ENCODE measurements at places on chromosomes 3 and 15.

DNA sequence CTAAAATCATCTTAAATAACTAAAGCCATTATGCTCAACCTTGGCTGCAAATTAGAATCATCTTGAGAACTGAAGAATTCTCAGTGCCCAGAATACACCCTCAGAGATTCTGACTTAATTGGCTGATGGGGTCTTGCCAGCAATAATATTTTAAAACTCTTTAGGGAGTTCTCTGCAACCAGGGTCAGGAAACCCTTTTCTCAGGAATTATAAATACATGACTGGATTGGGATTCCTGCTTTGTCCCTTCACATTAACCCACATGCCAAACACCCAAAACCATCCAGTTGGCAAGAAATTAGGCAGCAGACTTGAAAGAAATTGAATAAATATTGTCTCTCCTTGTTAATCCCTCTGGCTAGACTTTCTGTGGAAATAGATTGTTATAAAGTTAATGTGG is 482.3 kb upstream of the NECTIN3 start:
- no peak for DNase-seq

- no peak for DNase-seq
These were observed 20.1 kb downstream of the USP3 start for GRCh38 chr15:63524316-63525015.

GRCh38 chr15:83930392-83931212 is 276.7 kb downstream of the ADAMTSL3 start:
- DNase-seq: no peak

DNA sequence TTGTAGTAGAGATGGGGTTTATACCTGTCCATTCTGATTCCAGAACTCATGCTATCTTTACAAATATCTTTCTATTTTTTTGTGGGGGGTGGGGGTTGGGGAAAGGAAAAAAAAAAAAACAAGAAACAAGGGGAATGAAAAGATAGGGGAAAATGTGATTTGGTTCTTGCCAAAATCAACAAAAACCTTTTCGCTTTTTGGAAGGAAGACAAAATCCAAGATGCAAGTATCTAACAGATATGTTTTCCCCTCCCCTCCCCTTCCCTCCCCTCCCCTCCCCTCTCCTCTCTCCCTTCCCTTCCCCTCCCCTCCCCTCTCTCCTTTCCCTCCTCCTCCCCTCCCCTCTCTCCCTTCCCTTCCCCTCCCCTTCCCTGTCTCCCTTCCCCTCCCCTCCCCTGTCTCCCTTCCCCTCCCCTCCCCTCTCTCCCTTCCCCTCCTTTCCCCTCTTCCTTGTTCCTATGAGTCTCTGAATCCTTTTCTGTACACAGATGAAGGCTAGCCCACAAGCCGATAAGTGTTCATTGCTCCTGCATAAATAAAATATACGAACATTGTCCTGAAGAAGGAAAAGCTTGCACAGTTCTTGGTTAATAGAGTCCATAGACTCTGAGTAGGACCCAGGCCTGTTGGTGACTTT is 551.9 kb downstream of the EDEM1 start:
- DNase-seq: no peak

DNA sequence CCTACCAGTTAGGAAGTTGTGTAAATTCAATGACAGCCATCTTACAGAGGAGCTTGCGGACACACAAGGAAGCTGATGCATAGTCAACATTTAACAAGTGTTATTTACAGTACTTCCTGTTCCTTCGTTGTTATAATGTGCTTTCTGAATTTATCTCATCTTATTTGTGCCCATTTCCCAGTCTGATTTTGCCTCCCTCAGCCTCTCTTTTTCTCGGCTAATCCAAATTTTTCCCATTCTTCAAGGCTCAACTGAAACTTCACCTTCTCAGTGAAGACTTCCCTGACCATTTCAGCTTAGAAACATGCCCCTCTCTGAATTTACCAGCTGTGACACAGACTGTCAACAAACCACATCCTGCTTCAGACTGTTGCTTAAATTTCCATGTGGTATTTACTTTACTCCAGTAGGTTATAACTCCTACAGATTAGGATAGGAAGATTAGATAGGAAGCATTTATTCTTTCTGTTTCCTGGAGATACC is 55.7 kb upstream of the CP start:
- DNase-seq: no peak

DNA sequence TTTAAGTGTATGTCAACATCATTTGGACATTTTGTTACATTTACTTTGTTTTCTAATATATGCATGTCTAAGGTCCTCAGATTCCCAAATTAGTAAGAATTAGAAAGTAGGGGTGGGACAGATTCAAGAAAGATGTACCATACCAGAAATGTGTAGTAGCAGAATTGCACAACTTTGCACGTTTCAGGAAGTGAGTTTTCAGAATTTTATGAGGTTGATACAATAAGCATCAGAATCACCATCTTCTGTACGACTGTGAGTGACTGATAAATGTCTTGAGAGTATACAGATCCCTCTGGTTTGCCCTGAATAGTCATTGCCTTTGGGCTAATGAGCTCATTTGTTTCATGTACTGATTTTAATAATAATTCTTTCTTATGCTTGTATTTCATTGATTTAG is 9.3 kb downstream of the ARIH2 start:
- DNase-seq: no peak

- DNase-seq: no peak
These were observed 44.5 kb upstream of the SEC22A start for GRCh38 chr3:123157209-123157597.

GRCh38 chr15:71654042-71654719 is 156.2 kb upstream of the NR2E3 start:
- DNase-seq: no peak

DNA sequence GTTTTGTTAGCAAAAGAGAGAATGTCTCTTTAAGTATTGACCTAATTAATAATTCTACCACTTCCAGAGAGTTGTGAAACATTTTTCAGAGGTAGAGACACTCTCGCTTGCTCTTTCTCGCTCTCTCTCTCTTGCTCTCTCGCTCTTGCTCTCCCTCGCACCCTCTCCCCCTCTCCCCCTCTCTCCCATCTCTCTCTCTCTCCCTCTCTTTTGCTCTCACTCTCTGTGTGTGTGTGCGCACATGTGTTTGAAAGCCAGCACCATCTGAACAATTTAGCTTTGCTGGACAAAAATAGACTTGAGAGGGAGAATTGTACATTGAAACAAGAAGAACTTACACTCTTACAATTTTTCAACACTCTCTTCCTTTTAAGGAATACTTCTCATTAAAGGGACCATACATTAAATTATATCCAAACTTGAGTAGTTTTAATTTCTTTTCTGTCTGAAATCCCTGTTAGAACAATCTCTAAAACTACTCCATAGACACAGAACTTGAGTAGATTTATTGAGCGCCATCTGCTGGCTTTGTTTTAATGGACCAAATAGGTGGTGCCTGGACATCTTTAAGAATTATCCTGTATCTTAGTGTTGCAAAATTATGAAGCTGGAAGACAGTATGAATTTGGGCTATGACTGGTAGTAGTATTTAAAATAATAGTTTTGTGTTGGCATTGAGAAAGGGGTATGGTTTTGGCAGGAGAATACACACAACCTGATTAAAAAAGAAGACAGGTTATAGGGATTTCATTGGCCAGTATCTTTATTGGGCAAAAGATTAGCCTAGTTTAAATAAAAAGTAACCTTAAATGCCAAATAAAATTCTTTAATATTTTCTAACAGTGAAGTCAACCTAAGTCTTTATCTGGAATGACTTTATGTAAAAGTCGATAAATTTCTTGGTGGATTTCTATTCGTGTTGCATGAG is 124.6 kb downstream of the AKAP13 start:
- DNase-seq: no peak

Data from upper lobe of left lung (tissue), 6 donors.